ENCODE measurements at places on chromosomes 7 and 10.

DNA sequence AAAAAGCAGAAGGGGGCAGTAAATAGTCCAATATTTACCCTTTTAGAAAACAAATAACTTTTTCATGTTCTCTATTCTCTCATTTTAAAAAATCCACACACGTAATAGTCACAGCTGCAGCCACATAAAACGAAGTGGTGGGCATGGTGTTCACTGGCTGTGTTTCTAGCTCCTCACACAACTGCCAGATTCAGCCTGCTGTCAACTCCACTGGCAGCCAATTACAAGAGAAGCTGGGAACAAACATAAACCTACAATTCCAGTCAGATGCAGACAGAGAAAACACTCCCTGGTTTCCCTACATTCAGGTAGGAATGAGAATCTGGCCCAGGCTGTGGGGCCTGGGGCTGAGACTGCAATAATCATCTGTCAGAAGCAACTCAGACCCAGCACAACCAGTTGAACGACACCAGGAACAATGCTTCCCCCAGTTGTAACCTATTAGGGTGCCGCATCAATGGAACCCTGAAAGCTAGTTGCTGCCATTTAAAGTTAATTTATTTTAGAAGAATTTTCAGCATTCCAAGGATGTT is 29.1 kb downstream of the ERCC6 start:
- DNase-seq = no peak

GRCh38 chr7:128266883-128267594 is 26.0 kb downstream of the LEP start:
- DNase-seq = no peak

DNA sequence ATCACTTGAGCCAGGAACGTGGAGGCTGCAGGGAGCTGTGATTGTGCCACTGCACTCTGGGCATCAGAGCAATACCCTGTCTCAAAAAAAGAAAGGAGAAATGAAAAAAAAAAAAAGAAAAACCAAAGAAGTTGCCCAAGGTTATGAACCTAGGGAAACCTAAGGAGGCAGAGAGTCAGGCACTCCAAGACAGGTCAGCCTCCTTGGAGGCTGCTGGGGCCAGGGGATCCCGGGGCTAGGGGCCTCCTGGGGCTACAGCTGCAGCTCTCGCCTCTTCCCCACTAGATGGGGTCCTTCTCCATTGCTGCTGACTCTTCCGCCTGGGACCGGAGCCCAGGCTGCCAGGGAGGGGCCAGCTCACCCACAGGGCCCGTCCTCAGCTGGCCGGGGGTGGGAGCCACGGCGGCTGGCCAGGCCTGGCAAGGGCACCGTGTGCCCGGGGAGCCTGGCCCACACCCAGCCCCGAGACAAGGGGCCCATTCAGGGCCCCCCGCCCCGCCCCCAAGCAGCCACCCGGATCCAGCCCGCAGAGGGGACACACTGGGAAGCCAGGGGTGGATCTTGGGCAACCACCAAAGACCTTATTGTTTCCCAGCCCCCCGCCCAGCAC is 1.7 kb upstream of the SPACDR start:
- no peak for DNase-seq

DNA sequence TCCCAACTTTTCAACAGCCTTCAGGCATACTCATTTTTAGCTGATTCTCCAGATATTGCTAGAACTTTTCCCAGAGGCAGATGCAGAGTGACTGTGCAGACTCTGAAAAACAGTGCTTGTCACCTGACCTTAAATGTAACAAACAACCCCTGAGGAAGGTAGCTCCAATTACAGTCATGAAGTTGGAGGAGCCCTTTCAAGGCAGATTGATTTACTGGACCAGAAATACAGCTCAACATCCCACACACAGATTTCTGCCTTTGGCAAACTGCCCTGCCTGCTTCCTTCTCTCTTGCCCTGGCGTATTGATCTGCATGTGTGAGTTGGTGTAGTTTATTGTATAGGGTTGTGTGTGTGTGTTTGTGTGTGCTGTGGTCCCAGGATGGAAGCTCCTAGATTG is 38.5 kb downstream of the PYROXD2 start:
- DNase-seq = no peak

GRCh38 chr7:4718075-4718474 is 36.0 kb downstream of the FOXK1 start:
- no peak for DNase-seq

DNA sequence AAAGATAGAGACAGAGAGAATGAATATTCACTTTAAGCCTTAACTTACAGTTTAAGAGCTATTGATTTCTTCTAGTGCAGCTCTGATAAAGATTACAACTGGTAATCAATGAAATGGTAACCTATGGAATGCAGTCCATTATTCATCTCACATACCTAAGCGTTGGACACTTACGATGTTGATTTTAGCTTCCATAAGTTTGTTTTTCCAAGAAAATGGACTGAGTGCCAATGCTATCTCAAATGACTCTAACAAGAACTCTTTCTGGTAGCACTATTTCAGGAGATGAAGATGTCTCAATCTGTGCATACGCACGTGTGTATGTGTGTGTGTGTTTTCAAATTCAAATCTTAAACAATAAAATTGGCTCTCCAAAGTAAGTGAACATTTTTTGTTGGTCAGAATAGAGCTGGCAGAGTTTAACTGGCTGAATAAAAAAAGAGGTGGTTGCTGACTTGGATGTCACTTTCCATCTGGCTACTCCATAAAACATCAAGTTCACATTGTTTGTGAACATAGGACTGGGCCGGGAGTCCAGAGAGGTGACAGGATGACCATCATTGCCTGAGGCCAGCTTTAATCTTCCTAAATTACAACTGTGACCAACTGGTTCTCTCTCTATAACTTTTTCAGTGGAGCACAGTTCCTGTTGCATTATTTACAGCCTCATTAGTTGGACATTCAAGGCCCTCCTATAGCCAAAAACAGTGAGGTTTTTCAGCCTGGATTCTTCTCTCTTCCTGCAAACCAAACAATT is 106.9 kb upstream of the CSTF2T start:
- DNase-seq = no peak

GRCh38 chr7:112176693-112177415 is 29.3 kb downstream of the DOCK4 start:
- DNase-seq = no peak

DNA sequence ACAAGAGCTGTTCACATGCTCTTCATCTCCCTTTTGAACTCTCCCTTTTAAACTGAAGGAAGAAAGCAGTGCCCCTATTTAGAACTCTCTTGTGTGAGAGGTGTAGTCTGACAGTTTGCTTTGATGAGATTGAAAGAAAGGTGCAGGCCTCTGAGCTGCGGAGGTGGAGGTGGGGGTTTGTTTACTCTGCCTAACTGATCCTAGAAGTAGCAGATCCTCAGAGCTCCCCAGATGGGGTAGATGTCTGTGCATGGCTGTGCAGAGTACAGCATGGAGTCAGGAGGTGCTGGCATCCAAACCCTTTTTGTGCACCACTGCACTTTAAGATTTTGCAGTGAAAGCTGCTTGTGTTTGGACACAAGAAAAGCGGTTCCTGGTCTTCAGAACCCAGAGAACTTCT is 58.3 kb downstream of the MINDY4 start:
- DNase-seq = no peak

- no peak for DNase-seq
Measured at GRCh38 chr10:71222601-71223346, 10.4 kb downstream of the UNC5B start.

DNA sequence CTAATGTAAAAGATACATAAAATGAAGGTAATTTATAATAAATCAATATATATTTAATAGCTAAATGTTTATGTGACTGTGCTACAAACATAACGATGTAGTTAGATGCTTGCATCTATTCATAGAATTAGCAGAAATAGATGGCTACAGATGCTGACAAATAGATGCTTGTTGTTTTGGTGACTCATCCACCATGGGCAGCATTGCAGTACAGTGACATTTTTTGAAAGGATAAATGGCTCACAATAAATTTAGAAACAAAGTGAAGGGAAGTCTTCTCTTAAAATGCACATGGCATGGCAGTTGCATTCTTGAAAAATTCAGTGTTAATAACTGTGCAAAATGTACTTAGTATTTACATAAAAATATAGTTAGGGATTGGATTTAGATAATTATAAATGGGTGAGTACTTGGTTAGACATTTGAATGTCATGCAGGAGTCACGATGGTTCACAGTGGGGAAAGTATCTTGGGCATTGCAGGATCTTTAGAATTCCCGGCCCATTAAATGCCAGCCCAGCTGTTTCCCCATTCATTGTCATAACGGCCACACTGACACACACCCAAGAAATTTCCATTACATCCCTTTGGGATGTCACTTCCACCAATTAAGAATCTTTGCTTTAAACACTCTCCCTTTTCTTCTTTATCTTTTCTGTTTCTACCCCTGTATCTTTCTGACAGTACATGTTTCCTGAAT is 564.1 kb downstream of the ATRNL1 start:
- DNase-seq = no peak
